HT1080 (cell line): ENCODE measurements at places on chromosomes 13 and 19.

DNA sequence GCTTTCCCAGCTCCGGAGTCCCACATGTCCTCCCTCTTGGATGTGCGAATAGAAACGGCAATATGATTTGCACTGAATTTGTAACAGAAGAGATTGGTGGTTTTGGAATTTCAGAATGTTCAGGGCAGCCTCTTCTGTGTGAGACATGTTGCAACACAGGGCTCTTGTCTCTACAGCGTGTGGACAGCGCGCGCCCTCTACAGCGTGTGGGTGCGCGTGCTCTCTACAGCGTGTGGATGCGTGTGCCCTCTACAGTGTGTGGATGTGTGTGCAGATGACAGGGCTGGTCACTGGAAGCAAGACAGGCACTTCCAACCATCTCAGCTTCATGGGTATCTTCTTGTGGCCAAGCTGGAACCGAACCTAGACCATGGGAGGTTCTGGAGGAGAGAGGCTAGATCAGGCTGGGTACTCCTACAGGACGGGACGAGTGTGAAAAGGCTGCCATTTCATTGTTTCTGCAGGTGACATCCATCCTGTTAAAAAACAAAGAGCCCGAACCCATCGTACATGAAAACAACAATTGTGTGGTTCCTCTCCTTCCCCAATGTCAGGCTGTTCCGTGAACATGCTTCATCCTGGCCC, 78.4 kb downstream of the TEX29 start:
- no peak for DNase-seq

GRCh38 chr19:18558202-18558555, 509 bp downstream of the KXD1 start:
- no peak for DNase-seq

GRCh38 chr13:110937511-110938285, 22.8 kb upstream of the ANKRD10 start:
- DNase-seq = no peak

DNA sequence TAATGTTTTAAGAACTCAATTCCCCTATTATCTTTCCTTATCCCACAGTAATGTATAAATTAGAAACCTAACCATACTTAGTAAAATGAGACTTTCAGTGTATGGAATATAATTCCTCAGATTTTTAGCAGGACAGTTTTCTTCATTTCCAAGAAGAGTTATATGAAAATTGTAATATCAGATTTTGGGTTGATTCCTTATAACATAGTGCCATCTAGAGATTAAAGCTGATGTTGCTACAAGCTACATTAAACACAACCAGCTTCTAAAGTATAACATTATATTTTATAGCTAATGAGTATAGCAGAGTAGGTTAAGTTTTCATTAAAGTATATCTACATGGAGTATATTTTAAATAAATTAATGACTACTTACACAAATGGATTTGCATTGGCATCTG, 99.7 kb upstream of the MIR17HG start:
- DNase-seq = no peak

DNA sequence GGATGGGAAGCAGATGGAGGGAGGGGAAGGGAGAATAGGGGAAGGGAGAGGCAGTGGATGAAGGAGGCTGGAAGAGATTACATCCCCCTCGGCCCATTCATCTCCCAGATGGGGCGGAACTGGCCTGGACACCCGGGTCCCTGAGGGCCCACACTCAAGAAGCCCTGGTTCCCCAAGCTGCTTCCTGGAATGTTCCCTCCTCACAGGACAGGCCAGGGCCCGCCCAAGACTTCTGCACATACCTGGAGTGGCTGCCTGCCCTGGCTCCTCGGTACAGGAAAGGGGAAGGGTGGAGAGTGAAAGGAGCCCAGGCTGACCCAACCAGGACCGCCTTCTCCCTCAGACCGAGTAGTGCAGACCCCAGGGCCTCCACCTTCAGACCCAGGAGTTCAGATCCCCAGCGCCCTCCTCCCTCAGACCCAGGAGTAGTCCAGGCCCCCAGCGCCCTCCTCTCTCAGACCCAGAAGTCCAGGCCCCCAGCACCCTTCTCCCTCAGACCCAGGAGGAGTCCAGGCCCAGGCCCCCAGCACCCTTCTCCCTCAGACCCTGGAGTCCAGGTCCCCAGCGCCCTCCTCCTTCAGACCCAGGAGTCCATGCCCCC, 489 bp downstream of the NTF4 start:
- DNase-seq = no peak

DNA sequence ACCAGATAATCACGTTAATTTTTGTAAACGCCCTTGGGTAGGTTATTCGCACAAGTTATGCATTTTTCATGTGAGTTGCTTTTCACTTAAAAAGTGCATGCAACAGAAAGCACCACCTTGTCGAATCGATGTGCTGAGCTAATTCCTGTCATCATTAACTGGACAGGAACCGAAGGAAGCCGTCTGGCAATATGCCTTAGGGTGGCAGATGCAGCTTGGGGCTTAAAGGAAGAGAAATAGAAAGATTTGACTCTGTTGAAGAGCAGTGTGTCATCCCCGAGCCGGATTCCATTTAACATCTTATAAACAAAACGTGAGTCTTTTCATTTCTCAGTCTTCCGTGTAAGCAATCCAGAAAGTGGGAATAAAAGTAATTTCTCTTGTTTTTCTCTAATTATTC, 70.0 kb downstream of the ATP11A start:
- no peak for DNase-seq

DNA sequence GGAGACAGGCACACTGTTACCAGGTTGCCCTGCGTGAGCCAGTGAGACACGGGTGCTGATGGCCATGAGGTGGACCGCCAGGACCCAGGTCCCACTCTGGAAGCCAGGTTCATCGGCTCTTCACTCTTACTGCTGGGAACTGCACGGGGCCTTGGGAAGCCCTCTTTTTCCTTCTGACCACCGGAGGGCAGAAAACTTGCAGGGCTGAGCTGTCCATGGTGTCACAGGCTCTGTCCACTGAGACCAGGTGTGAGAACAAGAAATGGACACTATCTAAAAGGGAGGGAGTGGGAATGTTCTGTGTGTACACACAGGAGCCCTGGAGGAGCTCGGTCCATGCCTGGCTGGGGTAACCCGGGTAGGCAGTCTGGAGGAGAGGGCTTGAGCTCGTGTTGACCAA, 93.4 kb downstream of the UQCRFS1 start:
- DNase-seq = no peak

- peak; percentile 98 for DNase-seq
Measured at GRCh38 chr19:50003810-50004419, 21.3 kb downstream of the VRK3 start.

GRCh38 chr13:41782086-41782485, 178.8 kb downstream of the VWA8 start:
- no peak for DNase-seq

DNA sequence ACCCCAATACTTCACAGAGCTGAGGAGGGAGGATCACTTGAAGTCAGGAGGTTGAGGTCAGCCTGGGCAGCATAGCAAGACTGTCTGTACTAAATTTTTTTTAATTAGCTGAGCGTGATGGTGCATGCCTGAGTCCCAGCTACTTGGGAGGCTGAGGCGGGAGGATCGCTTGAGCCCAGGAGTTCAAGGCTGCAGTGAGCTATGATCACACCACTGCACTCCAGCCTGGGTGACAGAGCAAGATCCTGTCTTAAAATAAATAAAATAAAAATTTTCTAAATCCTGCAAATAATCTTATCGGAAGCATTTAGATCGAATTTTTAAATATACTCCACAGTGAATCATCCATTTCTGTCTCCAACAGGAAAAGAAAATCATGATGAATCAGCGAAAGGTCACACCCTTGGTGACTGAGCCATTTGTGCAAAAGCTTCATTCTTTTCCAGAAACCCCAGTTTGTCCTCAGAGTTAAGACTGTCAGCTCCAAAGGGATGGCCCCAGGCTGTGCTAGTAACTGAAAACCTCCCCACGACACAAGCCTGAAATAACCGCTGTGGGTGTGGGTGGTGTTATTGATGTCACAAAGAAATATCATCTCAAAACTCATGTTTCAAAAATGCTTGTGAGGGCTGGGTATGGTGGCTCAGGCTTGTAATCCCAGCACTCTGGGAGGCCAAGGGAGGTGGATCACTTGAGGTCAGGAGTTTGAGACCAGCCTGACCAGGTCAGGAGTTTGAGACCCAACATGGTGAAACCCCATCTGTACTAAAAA, 167.6 kb downstream of the PTPRS start:
- peak; percentile 92 for DNase-seq

DNA sequence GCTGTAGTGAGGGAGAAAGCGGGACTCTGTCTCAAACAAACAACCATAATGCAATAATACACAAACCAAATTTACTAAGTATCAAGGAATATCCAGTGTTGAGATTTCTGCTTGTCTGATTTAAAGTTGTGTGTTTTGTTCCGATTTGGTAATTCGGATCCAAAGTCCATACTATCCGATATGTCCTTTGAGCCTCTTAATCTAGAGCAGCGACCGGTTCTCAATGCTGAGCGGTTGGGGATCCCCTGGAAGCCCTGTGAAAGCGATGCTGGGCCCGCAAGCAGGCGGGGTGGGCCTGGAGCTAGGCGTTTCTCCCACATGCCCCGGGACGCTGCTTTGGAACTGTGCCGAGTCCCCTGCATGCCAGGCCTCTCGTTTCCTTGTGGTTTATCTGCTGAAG, 20.2 kb downstream of the C19orf44 start:
- no peak for DNase-seq

DNA sequence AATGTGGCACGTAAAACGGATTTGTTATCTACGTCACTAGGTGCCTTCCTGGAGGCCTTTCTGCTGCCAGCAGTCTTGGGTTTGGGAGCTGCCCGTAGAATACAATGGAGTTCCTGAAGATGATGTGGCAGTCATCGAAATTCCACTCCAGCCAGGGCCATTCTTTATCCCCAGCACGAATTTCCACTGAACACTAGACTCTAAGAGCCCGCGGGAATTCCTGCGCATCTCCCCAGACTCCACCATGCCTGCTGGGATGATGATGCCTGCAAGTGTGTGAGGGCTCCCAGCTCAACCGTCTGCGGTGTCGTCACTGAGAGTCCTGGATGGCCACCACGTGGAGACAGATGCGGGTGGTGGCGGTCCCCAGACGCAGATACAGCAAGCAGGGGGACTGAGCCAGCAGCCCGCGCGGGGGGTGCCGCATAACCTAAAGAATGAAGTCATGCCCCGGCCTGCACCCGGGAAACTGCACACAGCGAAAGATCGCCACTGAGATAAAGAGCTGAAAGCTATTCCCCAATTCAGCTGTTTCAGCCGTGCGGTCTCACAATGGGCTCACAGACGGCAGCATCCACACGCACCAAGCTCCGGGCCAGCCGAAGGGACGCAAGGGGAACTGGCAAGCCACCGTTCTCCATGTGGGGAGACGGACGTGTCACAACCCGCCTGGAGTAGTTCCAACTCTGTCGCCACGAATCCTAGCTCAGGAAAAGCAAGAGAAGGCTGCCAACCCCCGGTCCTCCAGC, 41.1 kb downstream of the COL4A1 start:
- no peak for DNase-seq

GRCh38 chr19:51479531-51480331, 1.4 kb downstream of the CEACAM18 start:
- no peak for DNase-seq
